Pulmonary artery endothelial cell (primary cell): ENCODE measurements at places on chromosomes 11 and 22. TPM values are rescaled to one million over a fixed set of nuclear protein-coding genes. Genes with fewer than 3 reads are reported as not detected.

The HTR3B gene
- total RNA-seq, result not detected in 2 replicates

DNA sequence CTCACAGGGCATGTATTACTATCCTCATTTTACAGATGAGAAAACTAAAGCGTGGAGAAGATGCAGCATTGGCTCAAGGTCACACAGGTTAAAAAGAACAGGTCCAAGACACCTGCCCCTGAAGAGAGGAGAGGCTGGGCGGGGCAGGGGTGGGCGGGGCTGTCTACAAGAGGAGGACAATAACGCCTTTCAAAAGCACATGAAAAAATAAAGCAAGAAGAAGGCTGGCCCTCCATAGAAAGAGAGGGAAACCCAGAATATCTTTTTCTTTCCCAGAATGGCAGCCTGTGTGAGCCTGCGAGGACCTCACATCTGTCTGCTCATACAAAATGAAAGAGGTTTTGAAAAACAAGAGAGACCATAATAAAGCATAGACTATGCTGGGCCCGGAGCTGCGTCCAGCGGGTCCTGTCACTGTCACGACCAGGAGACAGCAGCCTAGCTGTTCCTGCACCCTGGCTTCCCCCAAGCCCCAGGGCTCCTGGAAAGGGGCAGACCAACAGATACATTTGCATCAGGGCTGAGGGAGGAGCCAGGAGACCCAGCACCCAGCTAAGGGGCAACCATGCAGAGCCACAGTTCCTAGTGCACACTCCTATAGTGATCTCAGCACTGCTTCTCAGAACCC, 61.6 kb downstream of the DSCAML1 start:
- DNase-seq, result no peak

- no peak for DNase-seq
Observed at GRCh38 chr11:62830904-62831519, 839 bp downstream of the STX5 start.

- no peak for DNase-seq
Observed at GRCh38 chr22:47307326-47307725, 544.9 kb downstream of the TBC1D22A start.

- DNase-seq, result no peak
Observed at GRCh38 chr11:8261291-8261690, 2.4 kb downstream of the LMO1 start.

DNA sequence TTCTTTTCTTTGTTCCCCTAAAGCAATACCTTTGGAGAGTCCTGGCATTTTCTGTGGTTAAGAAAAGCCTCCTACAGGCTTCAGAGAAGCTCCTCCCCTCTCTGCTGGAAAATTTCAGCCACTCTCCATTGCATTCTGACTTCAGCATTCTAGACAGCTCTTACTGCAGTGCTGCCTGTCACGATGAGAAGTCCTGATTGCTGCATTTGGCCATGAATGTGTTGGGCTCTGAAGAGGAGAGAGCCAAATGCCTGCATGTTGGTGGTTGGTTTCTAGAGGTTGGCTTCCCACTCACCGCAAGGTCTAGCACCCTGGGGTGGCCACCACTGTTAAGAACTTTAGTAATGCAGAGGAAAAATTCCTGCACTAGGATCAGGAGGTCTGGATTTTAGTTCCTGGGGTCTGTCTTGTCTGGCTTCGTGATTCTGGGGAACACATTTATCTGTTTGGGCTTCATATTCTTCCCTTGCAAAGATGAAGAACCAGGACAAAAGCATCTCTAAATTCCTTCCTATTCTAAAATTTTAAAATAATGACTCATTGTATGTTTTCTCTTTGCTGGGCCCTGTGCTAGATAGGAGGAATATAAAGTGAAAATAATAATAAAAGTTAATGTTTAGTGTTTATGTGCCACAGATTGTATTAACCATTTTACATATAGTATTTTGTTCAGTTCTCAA, 38.1 kb downstream of the COA4 start:
- no peak for DNase-seq

DNA sequence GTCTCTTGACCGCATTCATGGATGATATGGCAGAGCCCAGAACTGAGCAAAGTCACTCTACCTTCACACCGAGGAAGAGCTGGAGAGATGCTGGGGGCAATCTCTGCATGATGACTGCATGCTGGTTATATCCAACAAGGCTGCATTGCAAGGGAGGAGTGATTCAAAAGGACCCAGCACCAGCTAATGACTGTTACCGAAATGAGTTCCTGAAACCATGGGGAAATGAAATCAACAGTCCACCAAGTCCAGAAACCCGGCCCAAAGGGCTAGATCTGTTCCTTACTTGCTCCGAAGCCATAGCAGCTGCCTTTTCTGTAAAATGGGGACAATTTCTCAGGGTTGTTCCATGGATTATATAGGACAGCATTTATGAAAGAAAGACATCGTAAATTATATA, 1.2 kb upstream of the SMIM35 start:
- no peak for DNase-seq

GRCh38 chr22:37301144-37301830, 19.0 kb downstream of the CYTH4 start:
- no peak for DNase-seq

DNA sequence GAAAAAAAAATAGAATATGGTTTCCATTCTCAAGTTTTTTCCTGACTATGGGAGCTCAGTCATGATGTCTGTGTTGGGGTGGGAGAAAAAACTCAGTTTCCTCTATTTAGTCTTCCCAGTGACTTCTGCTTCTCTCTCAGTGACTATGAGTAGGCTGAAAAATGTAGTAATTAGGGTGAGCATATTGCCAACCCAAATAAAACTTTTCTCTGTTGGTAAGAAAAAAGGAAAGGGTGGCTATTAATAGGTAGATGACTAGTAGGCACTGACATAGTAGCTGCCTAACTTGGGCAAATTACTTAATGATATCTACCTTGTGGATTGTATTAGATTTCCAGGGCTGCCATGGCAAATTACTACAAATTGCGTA, 34.2 kb upstream of the BIRC3 start:
- DNase-seq, result no peak

DNA sequence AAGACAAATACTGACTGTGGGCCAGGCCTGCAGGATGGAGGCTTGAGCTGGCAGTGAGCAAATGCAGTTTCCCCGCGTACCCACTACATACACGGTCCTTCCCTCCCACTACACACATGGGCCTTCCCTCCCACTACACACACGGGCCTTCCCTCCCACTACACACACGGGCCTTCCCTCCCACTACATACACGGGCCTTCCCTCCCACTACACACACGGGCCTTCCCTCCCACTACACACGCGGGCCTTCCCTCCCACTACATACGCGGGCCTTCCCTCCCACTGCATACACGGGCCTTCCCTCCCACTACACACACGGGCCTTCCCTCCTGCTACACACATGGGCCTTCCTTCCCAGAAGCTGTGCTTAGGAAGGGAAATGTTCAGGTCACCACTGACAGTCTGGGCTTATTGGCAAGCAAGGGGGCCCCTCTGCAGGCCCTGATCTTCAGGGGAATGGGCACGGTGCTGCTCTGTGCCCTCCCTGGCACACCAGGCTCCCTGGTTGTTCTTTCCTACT, 10.8 kb downstream of the DNAL4 start:
- no peak for DNase-seq

DNA sequence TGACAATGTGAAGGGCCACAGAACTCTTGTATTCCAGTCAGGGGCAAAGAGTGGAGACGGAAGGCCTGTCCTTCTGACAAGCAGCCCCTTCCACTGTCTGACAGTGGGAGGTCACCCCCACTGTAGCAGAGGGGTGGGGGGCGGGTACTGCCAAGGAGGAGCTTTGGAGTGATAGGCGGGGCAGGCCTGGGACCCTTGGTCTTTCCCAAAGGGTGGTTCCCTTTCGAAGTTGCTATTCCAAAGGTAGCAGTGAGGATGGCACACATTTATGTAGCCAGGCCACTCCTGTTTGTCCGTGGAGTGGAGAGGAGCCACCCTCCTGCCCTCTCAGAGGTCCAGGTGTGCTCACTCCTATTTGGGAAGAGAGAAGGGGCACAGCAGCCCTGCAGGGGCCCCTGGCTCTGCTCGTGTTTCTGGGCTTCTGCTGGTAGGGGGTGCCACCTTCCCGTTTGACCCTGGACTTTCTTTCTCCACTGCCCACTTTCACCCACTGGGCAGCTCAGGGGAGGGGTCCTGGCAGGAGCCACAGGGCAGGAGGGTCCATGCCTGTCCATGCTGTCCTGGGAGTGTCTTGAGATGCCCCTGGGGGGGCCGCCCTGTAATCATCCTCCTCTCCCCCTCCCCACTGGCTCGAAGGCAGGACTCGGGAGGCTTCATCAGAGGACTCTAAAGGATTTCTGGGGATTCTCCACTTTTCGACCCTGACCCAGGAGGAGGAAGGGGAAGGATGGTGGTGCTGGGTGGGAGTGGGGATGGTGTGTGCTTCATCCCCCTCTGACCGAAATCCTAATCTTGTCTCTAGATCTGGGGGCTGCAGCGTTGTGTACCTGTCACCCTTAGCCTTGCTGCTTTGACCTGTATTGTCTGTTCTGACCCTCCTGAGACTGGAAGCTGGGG, 994 bp downstream of the TAGLN start:
- no peak for DNase-seq

DNA sequence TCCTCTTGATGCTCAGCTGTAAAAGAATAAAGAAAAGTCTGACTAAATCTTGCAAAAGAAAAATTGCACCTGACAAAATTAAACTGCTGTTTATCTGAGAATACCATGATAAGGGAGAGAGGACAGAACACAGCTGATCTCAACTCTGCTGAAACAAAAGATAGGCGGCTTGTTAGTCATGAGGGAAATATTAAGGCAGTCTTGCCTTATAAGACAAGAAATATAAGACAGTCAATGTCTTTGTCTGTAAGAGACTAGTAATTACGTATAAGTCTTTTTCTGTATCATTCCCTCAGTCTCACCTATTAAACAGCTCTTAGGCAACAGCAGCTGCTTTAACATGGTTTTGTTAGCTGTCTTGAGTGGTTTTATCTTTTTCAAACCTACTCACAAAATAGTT, 296.6 kb downstream of the LUZP2 start:
- DNase-seq, result no peak

DNA sequence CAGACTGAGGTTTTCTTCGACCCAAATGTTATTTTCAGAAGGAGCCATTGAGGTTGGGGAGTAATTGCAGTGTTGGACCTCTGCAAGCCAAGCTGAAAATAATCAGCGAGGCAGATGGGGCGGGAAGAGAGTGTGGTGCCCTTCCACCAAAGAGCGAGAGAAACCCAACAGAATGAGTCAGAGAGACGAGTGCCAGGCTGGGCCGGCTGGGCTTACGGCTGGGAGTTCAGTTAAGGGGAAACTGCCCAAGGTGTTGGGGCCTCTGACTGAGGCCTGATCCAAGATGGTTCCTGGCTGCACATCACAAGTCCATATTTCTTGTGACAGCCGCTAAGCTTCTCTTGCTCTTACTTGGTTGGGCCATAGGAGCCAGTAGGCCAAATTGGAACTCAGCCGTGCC, 30.4 kb upstream of the CREB3L1 start:
- no peak for DNase-seq

DNA sequence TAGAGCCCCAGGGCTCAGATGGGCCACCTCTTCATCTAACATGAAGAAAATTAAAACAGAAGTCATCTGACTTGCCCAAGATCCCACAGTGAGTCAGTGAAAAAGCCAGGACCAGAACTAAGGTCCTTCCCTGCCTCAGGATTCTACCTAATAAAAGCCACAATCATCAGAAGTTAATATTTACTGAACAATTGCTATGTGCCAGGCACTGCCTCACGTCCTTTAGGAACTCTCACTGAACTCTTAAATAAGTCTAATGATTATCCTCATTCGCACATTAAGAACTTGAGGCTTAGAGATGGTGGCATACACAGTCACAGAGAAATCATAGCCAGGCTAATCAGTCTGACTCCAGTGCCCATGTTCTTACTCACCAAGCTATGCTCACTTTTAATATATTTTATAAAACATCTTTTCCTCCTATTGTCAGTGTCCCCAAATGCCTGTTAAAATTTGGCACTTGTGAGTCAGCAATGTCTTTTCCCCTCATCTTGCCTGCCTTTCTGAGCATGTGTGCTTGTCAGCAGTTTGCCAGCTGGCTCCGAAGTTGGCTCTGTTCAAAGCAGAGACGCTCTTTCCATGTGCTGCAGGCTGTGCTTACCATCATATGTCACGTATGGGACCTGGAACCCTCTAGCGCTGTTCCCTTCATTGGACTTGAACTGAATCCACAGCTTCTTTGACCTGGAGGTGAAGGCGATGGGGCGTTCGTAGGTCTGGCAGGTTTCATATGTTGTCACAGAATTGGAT, 21.5 kb upstream of the NRIP3 start:
- DNase-seq, result no peak
